ENCODE measurements at places on chromosomes 5 and 9. TPM values are rescaled to one million over a fixed set of nuclear protein-coding genes. Genes with fewer than 3 reads are reported as not detected.

Gene FRRS1L
- 0.96 TPM for total RNA-seq

Gene SLC25A46
- total RNA-seq: 49.1 TPM

Gene CDC20B
- not detected for total RNA-seq

Gene PCDHGA6
- total RNA-seq: 1.6 TPM

Gene NUTM2G
- total RNA-seq: not detected

Gene HK3
- 2.4 TPM for total RNA-seq

Gene KLF4
- 203 TPM for total RNA-seq

Gene ALDH1A1
- 84.1 TPM for total RNA-seq

Gene GGTA1
- 6.5 TPM for total RNA-seq

Gene GCNT4
- total RNA-seq: 0.92 TPM

Gene TAF11L2
- total RNA-seq: not detected

Gene MOB3B
- 41.7 TPM for total RNA-seq

Data from mucosa of descending colon (tissue), 3 donors.